ENCODE measurements at places on chromosomes 5 and 9.

DNA sequence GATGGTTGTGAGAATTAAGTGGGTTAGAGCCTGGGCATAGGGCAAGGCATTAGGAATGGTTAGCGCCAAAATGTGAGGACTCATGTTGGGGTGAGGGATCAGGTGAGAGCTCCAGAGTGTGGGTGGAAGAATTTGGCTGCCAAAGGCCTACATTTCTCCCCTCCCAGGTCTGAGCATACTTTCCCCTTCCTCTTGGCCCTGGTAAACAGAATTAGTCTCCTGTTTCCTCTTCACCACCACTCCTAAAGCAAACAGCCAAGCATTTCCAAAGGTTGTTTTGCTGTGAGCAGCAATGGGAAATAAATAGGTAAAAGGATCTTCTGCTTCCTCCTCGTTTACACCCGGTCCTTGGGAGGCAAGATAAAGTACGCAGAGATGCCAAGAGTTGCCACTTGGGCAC, 132.5 kb downstream of the ZSWIM6 start:
- DNase-seq: no peak

- DNase-seq: no peak
Observed at GRCh38 chr5:142222866-142223558, 101.8 kb downstream of the SPRY4 start.

DNA sequence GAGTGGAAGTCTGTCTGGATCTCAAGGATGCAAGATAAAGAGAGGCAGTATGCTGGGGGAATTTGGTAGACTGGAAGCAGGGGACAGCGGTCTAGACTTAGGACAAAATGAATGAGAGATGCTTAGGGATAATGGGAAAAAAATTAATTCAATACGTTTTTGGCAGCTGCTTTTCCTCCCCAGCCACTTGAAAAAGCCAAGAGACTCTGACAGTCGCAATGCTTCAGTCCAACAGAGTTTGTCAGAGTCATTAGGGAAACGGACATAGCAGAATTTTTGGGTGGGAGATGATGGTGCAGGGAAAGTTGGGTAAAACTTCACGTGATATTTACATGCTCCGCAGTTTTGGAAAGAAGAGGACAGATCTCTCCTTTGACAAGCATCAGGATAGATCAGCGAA, 129.7 kb downstream of the GOLPH3 start:
- no peak for DNase-seq

DNA sequence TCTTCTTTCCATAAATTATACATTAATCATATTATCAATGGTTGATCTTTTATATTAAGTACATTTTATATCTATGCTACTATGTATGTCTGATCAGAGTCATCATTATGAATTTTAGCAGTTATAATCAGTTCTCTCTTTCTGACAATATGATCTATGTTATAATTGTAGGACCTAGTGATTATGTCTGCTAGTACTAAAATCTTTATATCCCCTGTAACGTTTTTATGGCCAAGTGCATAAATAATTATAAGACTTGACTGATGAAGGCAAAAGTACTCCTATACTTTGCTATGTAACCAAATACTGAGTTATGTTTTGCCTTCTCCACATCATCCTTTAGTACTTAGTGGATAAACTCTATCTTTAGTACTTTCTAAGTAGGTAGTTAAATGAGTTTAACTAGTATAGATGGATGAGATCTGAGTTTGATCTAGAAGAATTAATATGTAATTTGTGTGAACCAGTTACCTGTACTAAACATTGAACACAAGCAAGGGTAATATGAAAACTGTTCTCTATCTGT, 75.4 kb downstream of the SLF1 start:
- DNase-seq: no peak

DNA sequence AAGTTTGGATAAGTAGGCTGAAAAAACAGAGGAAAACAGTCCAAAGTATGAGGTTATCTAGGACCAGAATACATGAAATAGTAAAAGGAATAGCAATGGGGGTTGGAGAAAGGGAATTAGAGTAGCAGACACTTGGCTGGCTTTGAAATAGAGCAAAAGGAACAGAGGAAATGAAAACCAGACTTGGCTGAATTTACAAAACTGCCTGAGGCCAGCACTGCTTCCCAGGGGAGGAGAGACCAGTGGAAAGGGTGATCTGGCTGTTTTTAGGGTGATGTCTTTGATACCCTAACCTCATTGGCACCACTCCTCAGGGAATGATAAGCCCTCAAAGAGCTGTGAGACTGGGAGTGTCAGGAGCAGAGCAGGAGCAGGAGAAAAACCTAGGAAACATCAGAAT, 413.4 kb upstream of the SLC30A5 start:
- DNase-seq: no peak

DNA sequence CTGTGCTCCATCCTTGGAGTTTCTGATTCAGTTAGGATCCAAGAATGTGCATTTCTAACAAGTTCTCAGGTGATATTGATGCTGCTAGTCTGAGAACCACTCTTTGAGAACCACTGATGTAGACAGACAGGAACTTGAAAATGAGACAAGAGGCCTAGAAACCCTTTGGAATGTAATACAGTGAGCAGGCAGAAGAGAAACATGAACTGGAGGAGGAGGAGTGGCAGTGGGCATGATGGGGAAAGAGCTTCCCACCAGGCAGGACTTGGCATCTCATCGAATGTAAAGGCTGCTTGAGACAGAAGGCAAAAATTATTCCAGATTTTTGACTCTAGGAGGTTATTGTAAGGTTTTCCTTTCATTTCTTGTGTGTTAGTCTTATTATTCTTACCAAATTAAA, 295.8 kb upstream of the SGCD start:
- no peak for DNase-seq

- DNase-seq: no peak
Observed at GRCh38 chr9:106920701-106921283, 57.8 kb downstream of the ZNF462 start.
